ENCODE measurements at places on chromosomes 12 and 14.

DNA sequence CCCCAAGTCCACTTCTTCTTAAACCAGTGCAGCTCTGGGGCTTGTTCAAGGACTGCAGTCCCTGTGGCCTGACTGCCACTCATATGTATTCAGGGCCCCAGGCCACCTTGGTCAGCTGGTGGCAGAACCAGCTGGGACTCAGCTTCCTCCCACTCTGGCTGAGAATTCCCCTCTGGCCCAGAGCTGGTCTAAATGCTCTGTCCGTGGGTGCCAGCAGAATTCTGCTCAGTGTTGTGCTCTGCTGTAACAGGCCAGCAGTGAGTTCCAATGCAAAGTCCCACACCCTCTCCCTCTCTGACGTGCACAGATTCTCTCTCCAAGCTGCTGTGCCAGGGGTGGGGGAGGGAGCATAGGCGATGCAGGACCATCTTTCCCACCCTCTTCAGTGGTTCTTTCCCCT lies 210.4 kb upstream of the RGS6 start:
- no peak for DNase-seq

DNA sequence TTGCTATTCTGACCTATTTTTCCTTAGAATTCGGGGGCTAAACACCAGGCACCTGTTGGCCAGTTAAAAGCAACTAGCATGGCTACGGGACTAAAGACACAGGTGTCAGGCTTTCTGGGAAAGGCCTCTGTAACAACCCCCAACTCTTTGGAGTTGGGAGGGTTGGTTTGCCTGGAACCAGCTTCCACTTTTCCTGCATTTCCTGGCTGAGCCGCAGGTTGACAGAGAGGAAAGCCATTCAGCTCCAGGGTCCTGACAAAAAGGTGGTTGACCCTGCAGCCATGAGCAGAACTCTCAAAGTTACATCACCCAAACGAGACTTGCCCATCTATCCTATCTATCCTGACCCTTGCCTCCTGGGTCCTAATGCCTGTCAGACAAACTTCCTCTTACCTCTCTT lies 375.4 kb upstream of the SFSWAP start:
- DNase-seq: no peak

DNA sequence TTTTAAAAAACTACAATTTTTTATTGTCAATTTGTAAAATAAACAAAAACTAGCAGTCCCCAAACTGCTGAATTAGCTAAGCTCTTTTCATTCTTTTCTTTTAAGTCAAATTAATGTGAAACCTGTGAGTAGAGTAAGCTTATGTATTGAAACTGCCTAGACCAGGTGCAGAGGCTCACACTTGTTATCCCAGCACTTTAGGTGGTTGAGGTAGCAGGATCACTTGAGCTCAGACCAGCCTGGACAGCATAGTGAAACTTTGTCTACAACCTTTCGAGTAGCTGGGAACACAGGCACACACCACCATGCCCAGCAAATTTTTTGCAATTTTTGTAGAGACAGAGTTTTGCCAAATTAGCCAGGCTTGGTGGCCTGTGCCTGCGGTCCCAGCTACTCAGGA lies 26.4 kb downstream of the SCFD1 start:
- DNase-seq: no peak

GRCh38 chr12:72141381-72141780 lies 130.8 kb upstream of the TRHDE start:
- DNase-seq: no peak

GRCh38 chr12:30692470-30692869 lies 3.2 kb downstream of the IPO8 start:
- DNase-seq: no peak

DNA sequence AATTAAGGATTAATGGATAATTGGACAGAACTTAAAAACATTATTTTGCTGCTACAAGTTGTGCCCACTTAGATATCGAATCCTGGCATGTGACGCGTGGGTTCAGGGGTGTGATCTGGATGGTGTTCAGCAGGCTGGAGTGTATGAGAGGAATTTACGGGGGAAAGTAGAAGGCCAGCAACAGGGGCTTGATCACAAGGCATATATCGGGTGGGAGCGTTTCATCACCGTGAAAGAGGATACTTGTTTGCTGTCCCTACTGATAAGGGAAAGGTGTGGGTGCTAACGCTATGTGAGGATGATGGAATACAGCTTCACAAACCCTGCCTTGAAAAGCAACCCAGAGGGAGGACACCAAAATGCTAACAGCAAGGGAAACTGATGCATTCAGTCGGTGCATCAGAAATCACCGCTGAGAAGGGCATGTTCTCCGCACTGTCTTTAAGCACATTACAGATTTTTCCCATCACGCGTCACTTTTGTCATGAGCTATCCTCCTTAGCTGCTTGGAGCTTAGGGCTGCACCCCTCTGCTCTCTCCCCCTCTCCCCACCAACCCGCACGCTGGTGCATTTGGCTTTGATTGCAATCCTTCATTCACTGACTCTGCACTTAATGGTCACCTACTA lies 13.4 kb downstream of the HHIPL1 start:
- DNase-seq: no peak

GRCh38 chr14:68653804-68654203 lies 139.1 kb downstream of the ZFP36L1 start:
- DNase-seq: no peak

GRCh38 chr12:30753751-30754382 lies 884 bp downstream of the CAPRIN2 start:
- no peak for DNase-seq

Measured in retina (tissue), 1 donor.